Left renal cortex interstitium (tissue), 4 donors: ENCODE measurements at places on chromosomes 16 and 17. TPM values are rescaled to one million over a fixed set of nuclear protein-coding genes. Genes with fewer than 3 reads are reported as not detected.

DNA sequence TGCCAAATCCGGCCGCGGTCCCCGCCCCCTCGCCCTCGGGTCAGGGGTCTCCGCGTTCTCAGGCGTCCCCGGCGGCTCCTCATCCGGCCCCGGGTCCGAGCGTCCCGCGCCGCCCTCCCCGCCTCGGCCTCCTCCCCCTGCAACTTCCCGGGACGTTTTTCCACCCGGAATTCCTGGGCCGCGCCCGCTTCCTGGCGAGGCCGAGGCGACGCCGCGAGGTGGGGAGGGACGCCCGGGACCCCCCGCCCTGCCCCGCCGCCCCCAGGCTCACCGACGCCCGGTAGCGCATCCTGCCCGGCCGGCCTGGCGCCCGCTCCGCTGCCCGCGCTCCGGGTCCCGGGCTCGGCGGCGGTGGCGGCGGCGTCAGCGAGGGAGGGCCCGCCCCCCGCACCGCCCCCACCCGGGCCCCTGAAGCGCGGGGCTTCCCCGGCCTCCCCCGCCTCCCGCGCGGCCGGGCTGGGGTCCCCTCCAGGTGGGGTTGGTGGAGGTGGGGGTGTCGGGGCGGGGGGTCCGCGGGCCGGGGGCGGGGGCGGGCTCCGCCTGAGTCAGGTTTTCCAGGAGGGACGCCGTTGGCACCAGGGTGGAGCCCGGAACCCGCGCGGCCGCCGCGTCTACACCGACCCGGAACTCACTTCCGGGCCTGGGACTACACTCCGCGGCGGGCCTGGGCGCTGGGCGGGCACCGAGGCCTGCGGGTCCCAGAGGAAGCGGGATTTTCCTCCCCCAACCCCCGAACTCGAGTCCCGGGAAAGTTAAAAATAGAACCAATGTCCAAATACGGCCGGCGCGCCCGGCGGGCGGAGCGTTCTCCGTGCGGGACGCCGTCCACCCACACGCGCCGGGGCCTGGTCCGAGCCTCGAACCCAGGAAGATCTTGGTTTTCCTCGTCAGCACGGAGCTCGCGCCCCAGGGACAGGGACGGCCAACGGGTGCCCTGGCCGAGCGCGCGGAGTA is 6.8 kb downstream of the MYO1C start:
- no peak for DNase-seq

DNA sequence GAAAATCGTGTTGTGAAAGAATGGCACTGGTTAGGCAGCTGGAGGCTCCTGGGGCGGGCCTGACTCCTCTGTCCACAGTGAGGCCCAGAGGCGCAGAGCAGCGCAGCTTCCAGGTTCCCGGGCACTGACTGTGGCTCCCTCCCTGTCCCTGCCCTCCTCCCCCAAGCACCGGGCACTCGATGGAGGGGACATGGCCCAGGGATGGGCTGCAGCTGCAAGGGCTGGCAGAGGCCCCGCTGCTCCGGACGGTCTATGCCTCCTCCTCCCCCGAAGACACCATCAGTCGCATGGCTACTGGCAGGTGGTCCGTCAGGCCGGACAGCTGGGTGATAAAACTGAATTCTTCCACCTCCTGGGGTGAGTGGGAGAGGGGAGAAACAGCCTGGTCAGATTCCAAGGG is 50.1 kb downstream of the PRMT7 start:
- DNase-seq, result no peak

GRCh38 chr17:62631936-62632924 is 4.8 kb downstream of the MRC2 start:
- no peak for DNase-seq

GRCh38 chr17:14460516-14461226 is 159.8 kb downstream of the HS3ST3B1 start:
- no peak for DNase-seq

DNA sequence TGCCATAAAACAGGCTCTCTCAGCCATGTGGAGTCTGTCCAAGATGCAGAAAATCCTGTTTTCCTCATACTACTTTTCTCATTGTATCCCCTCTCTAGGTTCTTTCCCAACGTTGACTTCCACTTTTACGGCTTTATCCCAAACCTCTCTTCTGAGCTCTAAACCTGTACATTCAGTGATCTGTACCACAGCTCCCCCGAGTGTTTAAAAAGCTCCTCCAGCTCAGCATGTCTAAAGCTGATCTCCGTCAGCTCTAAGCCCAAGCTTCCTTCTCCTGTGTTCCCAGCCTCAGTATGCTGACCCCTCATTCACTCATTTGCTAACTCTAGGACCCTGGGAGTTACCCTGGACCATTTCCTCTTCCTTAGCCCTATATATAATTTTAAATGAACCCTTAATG is 144.6 kb downstream of the DNAH9 start:
- no peak for DNase-seq

GRCh38 chr17:30790279-30790678 is 34.2 kb downstream of the CRLF3 start:
- no peak for DNase-seq

The PRSS33 gene
- 0.13 TPM for polyA plus RNA-seq

The PIRT gene
- polyA plus RNA-seq, result 0.07 TPM
